ENCODE measurements at places on chromosomes 12 and 14.

- no peak for DNase-seq
Observed at GRCh38 chr14:99572173-99572999, 31.6 kb downstream of the CCDC85C start.

- DNase-seq, result peak; percentile 77
Observed at GRCh38 chr12:111056618-111057521, 136.5 kb upstream of the MYL2 start.

DNA sequence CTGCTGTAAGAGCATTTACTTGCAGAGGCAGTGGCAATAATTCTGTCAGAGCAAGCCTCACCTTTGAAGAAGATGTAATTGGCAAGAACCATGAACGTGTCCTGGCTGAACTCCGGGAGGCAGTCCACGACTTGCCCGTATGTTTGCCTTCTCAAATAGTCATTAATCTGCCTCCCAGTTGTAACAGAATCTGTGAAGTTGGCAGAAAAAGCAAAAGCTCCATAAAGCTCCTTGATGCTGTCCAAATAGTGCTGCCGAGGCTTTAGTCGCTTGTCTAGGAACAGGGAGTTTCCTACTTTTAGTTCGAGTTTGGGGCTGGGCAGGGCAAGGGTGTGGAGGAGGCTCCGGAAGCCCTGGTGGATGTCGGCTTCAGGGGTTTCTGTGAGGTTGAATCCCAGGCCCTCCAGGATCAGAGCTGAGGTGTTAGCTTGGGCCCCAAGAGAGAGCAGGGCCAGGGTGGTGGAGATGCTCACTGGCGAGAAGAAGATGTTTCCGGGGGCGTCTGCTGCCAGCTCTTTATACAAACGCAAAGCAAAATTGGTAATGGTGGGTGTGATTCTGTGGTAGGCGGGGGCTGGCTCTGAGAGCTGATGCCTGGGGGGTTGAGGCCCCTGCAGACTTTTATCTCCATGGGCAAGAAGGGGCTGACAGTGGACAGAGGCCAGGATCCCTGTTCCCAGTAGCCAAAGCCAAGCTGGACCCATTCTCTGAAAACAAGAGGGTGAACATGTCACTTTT lies 4.4 kb downstream of the SERPINA11 start:
- DNase-seq, result no peak

- DNase-seq, result peak; percentile 35
Observed at GRCh38 chr12:12726555-12727093, 9.5 kb downstream of the CDKN1B start.

- no peak for DNase-seq
Observed at GRCh38 chr12:106078358-106079010, 60.3 kb downstream of the NUAK1 start.

DNA sequence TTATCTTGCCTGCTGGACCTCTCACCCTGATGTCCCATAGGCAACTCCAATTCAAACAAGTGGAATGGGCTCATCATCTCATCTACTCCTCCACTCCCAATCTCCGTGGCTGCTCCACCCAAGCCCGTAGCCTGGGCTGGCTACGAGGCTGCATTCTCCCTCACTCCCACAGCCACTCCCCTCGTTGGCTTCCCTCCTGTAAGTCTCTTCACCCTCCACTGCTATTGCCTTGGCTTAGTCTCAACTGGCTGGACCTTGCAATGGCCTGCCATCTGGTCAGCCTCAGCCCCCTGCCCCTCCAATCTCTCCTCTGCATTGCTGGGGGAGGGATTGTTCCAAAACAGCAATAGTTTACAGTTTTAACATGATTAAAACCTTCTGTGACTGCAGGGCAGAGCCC lies 44.4 kb upstream of the PELI2 start:
- DNase-seq, result no peak

DNA sequence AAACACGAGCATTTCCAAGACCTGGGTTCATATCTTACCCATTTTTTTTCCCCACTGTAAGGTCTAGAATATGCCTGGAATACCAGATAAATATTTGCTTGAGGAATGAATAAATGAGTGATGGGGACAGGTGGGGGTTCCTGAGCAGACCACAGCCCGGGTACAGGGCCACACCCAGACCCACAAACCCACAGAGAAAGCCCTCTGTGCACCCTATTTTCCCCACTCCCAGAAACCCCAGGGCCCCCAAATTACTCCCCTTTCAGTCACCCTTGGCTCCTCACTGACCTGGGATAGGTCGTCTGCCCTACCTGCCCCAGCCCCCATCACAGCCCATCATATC lies 66.5 kb upstream of the DDX11 start:
- no peak for DNase-seq

GRCh38 chr14:74501135-74501614 lies 7.6 kb downstream of the ISCA2 start:
- no peak for DNase-seq

GRCh38 chr12:129941618-129942017 lies 37.8 kb upstream of the TMEM132D start:
- no peak for DNase-seq

DNA sequence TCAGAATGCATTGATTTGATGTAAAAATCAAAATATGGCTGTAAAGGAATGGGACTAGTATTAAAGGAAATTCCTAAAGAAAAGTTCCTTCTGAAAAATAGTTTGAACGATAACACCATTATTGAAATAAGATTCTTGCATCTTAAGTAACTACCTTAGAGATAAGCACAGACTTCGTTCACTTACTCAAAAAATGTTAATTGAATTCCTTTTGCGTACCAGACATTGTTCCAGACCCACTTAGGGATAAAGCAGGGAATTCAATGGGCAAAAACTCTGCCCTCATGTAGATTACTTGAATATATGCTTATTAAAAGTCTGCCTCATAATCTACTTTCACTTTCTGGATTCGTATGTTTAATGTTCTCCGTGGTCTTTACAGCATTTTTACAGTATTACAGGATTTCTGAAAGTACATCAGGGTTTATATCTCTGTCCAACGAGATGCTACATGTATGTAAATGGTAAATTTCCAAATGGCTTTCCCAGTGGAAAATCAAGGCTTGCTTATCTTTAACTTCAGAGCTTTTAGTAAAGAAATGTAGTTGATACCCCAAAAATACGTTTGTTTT lies 213.7 kb downstream of the GXYLT1 start:
- no peak for DNase-seq

- DNase-seq, result no peak
Observed at GRCh38 chr12:39897315-39897714, 208.6 kb downstream of the SLC2A13 start.

GRCh38 chr12:108729612-108730364 lies 1.5 kb downstream of the CORO1C start:
- DNase-seq, result no peak

GRCh38 chr14:61185534-61185933 lies 95.6 kb downstream of the TMEM30B start:
- DNase-seq, result no peak

DNA sequence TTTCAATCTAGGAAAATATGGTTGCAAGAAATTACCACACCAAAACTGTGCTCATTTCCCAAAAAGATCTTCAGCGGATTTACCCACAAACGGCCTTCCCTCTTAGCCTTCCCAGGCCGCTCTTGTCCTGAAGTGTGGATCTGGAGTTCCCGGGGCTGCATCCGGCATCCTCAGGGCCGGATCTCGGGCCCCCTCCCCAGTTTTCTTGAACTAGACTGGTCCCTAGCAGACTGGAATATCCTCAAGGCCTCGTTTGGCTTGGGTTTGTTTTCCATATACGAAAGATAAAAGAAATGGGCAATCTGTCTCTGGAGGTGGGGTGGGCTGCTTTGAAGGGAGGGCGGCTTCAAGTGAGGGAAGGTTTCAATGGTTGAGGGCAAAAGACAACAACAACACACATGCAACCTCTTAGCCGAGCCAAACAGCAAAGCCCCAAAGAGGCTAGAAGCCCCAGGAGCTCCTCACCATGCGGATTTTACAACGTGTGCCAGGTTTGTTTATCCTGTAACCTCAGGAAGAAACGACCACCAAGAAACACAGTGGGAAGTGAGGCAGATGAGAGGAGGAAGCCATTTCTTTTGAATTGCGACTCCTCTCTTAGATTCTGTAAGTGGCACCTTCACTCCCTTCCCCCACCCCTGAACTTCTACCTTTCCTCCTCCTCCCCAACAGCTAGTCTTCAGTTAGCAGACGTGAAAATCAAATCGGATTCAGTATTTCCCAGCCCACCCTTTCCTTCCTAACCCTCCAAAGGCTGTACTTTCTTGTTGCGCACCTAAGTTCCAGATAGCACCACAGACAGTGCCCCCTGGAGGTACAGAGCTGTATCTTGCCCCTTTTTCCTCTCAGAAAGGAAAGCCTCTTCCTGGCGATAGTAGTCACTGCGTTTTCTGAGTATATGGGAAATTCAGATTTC lies 2.6 kb downstream of the MYF6 start:
- DNase-seq, result no peak

GRCh38 chr14:63685401-63685800 lies 42.5 kb downstream of the SGPP1 start:
- DNase-seq, result no peak

- no peak for DNase-seq
Observed at GRCh38 chr12:104371043-104371870, 67.7 kb downstream of the EID3 start.

- DNase-seq, result peak; percentile 20
Observed at GRCh38 chr14:69572030-69572840, 2.4 kb downstream of the CCDC177 start.

DNA sequence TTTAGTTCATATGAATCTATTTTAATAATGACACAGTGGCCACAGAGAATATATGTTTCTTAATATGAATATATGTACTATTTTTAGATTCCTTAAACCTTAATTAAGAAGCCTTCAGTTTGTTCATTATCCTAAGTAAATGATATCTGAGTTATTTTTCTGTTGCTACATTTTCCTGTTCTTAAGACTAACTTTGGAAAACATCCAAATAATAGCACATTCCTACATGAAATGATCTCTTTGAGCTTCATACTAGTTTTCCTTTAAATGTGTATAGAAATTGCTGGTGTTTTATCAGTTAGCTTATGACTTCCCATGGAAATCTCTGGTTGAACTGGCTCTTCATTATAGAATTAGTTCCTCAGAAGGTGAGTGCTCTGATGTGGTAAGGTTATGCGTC lies 72.1 kb downstream of the POLR3B start:
- DNase-seq, result no peak

DNA sequence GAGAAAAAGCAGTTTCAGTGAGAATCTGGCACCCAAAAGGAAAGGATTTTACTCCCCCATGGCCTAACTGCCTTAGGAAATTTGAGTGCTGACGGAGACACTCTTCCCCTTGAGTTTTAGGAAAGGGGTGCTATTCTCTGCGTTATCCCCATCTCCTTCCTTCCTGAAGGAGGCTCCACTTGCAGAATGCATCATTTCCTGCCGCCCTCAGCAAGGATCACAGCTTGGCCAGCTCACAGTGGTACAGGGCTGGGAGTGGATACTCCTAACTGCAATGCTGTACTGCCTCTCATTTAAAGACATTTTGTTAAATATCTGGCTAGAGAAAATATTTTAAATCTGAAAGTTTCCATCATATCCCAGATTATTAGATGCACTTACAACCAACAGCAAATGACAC lies 33.0 kb downstream of the RDH12 start:
- no peak for DNase-seq

GRCh38 chr14:103512701-103513611 lies 9.7 kb downstream of the CKB start:
- DNase-seq, result no peak

GRCh38 chr12:131895640-131896079 lies 1.2 kb downstream of the ULK1 start:
- DNase-seq, result peak; percentile 33

GRCh38 chr12:70002097-70002911 lies 177.3 kb downstream of the MYRFL start:
- DNase-seq, result no peak

- DNase-seq, result no peak
Observed at GRCh38 chr12:2265461-2266167, 212.8 kb downstream of the CACNA1C start.

DNA sequence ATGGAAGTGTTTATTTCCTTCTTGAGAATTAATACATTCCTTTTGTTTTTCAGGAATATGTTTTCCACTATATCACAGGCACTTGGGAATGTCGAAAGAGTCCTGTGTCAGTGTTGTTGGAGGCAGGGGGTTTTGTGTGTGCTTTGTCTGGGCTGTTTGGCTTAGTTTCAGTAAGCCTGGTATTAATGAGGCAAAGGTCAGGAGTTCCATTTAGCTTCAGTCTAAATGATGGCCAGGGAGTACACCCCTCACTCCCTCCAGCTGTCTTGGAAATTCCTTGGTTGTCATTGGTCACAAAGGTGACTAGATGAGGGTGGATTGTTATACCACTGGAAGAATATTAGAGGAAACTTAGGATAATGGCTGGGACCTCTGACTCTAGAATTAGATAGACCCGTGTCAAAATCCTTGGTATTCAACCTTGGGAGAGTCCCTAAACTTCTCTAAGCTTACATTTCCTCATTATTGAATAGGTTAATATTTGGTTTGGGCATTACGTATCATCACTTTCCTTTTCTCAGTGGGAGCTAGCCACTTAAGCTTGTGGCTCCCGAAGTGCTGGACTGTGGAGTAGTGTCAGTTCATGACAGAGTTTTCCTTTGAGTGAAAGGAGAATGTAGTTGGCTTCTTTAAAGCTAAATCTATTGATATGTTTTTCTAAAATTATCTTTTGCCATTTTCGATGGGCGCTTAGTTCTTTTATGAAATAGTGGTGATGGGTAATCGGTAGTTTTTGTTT lies 5.2 kb downstream of the FRS2 start:
- no peak for DNase-seq

GRCh38 chr14:104732355-104732804 lies 8.4 kb downstream of the ADSS1 start:
- no peak for DNase-seq

- DNase-seq, result no peak
Observed at GRCh38 chr14:72172597-72172996, 240.4 kb downstream of the RGS6 start.

DNA sequence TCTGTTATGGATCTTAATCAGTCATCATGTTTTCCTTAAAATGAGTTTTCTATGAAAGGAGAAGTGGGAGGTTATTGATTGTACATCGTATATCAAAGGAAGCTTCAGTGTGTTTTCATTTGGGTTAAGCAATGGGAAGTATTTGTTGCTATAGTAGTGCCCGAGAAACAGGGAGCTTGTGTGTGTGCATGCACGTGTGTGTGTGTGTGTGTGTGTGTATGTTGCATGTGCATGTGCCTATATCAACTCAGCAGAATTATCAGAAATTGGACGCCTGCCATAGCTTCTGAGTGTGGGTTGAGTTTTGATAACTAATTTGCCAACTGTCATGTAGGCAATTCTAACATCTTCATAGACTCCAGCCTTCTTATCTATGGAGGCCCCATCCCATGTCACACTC lies 246.1 kb upstream of the CRY1 start:
- DNase-seq, result no peak

GRCh38 chr14:80304125-80304766 lies 92.9 kb upstream of the DIO2 start:
- no peak for DNase-seq

- no peak for DNase-seq
Observed at GRCh38 chr14:28603606-28604005, 163.0 kb upstream of the FOXG1 start.
